ENCODE measurements at places on chromosomes 4 and X.

GRCh38 chr4:149292425-149293007 is 523.1 kb downstream of the IQCM start:
- peak; percentile 29 for DNase-seq

- no peak for DNase-seq
Measured at GRCh38 chr4:158046345-158046744, 126.5 kb downstream of the GASK1B start.

- no peak for DNase-seq
Measured at GRCh38 chrX:155086202-155086840, 15.0 kb downstream of the BRCC3 start.

DNA sequence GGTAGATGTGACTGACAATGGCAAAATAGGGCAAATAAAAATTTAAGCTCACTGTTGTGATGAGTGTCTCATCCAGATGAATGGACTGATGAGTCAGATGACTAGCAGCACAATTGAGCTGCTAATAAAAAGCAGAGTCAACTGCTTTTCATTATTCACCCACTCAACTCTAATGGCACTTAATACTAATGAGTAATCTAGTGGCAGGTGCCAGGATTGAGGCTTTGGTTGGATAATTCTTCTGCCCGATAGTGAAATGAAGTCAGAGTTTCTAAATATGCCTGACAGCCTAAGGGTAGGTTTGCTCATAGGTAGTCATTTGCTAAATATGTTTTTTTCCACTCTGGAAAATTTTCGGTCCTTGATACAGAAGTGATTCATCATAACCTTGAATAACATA is 10.4 kb downstream of the OGT start:
- DNase-seq: no peak

- no peak for DNase-seq
Measured at GRCh38 chrX:130109429-130110378, 593 bp downstream of the ELF4 start.

DNA sequence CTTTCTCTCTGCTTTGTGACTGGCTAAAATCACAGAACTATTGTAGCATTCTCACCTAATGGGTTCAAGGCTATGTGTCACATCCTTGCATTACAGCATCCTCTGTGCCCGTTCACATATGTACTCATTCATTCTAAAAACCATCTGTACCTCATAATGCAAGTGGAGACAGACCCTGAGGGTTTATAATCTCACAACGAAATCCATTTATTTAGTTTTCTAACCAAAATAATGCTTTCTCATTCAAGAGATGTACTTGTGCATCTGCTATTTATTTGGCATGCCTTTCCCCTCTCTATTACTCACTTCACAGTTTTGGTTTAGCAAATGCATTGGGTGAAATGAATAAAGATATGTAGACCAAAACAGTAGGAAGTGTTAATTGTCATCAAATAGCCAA is 261.5 kb downstream of the DCHS2 start:
- no peak for DNase-seq

DNA sequence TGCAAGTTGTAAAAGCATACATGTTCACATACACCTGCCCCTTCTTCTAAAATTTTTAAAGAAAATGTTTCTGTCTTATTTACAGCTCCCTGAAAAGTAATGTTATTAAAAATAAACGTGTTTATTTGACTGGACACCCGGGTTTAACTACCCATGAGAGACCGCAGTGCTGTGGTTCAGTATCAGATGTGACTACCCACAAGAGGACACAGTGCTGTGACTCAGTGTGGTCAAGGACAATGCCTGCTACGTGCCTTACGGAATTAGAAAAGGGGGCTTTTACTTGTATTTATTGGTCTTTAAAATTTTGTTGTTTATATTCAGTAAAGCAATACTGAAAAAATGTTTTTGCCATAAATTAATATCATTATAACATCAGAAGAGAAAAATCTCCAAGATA is 641.4 kb downstream of the TRIML1 start:
- DNase-seq: no peak

- no peak for DNase-seq
Measured at GRCh38 chr4:1973218-1973617, 35.6 kb downstream of the NELFA start.

DNA sequence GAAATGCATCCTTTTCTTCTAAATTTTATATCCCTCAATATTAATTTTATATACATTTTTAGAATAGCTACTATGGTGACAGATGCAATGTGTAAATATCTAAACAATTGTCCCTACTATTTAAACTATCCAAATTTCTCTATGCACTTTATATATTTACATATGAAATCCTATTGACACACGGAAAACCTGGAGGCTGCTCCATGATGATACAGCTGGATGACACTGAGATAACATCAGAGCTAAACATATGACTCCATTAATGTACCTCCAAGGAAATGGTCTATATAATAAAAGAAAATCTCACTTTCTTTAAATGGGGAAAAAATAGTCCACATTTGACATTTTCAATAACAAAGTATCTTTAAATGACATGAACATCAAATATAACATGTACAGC is 43.7 kb downstream of the DDX60 start:
- no peak for DNase-seq

DNA sequence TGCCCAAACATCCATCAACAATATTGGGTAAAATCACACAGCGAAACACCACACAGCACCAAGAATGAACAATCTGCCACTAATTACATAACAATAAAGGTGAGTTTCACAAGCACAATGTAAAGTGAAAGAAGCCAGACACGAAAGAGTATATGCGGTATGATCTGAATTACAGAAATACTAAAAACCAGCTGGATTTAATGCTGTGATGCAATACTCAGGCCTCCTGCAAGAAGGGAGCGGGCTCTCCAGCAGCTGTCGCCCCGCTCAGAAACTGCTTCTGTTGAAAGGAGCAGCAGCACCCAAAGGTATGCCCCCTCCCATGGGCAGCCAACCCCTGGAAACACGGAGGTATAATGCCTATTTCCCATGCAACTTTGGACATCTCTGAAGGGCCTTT is 77.0 kb downstream of the PAPSS1 start:
- no peak for DNase-seq

DNA sequence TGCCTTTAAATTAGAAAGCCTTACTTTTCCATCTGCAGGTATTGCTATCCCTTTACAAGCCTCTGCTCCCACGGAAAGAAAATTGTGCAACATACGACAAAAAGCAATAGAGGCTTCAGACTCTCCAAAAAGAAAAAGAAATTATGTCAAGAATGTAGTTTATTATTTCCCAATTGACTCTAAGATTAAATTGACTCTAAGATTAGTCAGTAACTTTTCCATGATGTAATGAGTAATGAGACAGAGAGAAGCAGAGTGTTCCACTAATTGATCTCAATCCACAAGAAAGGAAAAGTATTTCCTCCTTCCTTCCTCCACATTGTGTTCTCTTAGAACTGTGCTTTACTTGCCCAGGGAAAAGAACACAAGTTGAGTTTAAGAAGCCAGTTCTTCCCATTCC is 345.7 kb upstream of the HS3ST1 start:
- no peak for DNase-seq

- DNase-seq: no peak
Measured at GRCh38 chr4:178481564-178481963, 1039.3 kb upstream of the AGA start.

GRCh38 chr4:42397635-42398170 is 415 bp downstream of the SHISA3 start:
- DNase-seq: no peak

- DNase-seq: no peak
Measured at GRCh38 chr4:137601934-137602333, 69.6 kb upstream of the PCDH18 start.

GRCh38 chrX:29555465-29556091 is 659.8 kb upstream of the MAGEB2 start:
- no peak for DNase-seq

DNA sequence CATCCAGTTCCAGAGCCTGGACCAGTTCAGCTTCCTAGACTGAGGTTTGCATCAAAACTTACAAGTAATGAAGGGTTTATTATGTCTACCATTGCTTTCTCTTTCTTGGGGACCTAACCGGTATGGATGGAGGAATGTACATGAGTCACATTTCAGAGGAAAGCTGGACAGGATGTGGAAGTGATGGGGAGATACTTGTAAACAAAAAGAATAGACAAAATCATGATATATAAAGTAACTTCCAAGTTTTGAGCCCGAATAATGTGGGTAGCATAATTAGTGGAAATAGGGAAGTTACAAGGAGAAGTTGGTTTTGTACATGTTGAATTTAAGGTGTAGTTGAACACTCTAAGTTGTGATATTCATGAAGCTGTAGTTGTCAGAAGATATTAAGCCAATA is 15.0 kb downstream of the FNIP2 start:
- no peak for DNase-seq

GRCh38 chrX:53442322-53442631 is 8.1 kb upstream of the HSD17B10 start:
- no peak for DNase-seq

DNA sequence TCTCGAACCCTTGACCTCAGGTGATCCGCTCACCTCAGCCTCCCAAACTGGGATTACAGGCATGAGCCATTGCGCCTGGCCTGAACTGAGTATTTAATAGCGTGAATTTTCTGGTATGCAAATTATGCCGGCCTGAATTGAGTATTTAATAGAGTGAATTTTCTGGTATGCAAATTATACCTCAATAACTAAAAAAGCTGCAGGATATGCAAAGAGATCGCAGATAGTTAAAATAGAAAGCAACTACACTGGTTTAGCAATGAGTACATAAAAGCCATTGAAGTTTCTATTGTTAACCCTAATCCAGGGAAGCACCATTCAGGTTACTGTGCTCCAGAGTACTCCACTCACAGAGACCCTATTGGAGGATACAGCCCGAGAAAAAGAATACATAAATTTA is 22.8 kb downstream of the FBXW7 start:
- no peak for DNase-seq

DNA sequence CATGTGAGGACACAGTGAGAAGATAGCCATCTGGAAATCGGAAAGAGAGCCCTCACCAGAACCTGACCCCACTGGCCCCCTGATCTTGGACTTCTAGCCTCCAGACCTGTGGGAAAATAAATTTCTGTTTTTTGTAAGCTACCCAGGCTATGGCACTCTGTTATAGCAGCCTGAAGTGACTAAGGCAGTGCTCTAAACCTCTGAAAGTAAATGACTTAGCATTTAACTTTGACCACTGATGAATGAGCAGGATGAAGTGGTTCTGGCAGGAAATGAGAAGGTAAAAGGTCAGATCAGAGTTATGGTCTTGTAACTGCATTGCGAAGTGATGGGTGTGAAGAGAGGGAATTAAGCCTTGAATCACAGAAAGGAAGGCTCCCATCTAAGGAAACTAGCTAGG is 17.0 kb downstream of the GPAT3 start:
- DNase-seq: no peak

DNA sequence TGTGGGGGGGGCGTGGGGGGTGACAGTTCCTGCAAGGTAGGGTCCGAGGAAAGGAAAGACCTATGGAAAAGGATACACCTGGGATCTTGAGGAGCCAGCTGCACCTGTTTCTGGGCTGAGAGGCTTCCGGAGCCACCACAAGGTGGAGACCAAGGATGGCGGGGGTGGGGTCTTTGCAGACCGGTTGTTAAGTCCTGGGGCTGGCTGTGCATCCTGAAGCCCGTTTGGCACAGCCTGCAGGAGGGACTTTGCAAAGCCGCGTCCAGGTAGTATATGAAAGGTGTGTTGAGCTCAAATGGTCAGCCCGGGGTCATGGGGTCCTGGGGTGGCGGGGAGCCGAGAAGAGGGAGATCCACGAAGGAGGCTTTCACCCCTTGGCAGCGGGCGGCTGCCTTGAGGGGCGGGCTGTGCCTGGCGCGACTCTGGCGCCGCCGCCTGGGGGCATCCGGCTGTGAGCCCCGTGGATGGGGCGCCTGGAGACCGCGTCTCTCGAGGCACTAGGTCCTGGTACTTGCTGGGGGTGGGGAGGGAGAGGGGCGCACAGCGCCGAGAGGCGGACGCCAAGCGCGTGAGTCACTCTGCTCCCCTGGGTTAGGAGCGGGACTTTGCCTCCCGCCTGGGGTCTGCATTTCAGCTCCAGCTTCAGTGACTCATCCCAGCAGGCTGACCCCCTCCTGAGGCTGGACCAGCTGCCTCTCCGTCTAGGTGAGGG is 58.2 kb upstream of the DYNLT3 start:
- no peak for DNase-seq

DNA sequence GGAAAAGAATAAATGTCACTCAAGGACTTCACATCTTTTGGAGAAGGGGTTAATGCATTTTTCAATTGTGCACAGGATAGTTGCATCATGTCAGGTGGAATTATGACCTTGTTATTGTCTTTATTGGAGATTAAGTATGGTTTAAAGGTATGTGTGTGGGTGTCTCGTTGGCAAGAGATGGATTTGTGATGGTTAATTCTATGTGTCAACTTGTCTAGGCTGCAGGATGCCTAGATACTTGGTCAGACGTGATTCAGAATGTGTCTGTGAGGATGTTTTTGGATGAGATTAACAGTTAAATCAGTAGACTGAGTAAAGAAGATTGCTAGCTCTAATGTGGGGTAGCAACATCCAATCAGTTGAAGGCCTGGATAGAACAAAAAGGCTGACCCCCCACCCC is 42.2 kb upstream of the HSD17B10 start:
- DNase-seq: no peak

DNA sequence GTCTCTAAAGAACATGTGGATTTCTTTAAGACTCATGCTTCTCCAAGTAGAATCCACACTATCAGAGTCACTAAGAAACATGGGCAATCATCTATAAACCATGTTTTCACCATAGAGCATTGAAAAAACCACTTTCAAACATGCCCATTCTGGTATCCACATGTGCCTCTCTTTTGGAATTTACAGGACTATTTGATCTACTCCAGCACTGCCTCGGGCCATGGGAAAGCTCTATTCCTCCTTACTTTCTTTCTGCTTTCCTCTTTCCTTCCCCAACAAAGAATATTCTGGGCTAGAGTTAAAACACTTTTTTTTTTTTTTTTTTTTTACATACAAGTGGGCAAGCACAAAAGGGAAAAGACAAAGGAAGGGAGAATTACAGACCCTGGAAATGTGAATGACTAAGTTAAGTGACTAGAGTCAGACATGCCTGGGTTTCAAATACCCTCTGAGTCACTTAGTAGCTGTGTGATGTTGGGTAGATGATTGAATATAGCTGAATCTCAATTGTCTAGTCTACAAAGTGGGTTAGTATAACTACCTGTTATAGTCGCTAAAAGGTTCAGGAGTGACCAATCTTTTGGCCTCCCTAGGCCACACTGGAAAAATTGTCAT is 847.7 kb upstream of the INTU start:
- DNase-seq: no peak

DNA sequence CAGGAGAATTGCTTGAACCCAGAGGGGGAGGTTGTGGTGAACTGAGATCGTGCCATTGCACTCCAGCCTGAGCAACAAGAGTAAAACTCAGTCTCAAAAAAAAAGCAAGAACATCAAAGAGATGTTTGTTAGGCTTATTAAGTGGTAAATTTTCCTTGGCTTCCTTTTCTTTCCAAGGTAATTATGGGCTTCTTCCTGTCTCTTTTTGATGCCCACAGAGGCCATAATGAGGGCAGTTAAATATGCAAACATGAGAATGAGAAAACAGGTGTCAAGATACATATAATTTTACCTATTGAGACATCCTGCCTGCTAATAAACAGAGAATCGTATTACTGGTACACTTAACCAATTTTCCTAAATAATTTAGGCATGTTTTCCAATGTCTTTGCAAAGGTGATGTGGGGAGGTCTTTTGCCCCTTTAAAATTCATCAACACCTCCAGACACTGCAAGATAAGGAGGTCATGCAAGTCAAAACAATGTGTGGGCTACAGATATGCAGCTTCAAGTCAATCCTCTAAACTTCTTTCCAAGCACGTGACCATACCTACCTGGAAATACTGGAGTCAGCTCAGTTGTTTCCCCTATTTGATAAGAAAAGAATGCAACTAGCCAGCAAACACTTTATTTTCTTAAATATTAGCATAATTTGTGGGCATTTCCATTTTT is 2.7 kb downstream of the SLC39A8 start:
- no peak for DNase-seq

Data from hindlimb muscle (tissue), 1 donor.